NCI-H510A (cell line): ENCODE measurements at places on chromosomes 6 and 20.

DNA sequence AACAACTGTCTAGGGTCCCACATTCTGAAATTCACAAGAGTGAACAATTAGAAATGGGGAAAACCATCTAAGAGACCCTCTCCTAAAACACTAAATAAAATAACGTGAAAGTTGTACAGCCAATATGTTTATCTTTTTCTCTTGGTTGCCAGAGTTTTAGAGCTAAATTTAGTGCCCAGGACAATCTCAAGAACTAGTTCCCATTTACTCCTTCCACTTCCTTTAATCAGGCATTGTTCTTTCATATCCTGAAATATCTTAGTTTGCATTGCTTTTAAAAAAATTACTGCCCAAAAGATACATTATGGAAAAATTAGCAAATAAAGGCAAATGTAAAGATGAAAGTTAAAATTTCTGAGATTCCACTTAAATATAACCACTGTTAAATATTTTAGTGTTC, 33.1 kb upstream of the UBR2 start:
- DNase-seq, result no peak

DNA sequence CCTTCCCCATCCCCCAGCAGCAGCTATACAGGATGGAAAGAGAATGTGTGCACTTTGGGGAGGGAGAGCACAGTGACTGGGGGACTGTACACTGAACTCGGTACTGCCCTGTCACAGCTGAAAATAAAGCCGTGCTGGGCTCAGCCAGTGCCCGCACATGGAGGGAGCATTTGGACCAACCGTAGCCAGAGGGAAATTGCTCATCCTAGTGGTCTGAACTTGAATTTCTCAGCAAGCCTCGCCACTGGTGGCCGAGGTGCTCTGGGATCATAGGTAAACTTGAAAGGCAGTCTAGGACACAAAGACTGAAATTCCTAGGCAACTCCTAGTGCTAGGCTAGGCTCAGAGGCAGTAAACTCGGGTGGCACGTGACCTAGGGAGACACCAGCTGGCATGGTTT, 61.0 kb downstream of the DZANK1 start:
- no peak for DNase-seq

GRCh38 chr6:156699017-156699421, 78.2 kb upstream of the ARID1B start:
- DNase-seq, result no peak

DNA sequence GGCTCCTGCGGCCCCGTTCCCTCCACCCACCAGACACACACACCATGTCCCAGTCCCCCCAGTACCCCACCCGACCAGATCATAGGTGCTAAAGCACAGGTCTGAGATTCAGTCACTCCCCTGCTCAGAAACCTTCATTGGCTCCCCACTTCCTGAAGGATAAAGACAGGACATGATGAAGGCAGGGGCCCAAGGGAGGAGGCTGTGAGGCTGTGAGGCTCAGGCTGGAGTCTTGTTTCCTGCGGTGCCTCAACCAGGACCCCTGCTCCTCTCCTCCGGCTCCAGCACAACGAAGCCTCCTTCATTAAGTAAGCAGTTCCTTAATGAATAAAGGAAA, 81.1 kb downstream of the NCR2 start:
- no peak for DNase-seq

GRCh38 chr20:35625584-35626385, 10.2 kb downstream of the SPAG4 start:
- DNase-seq, result no peak
